ENCODE measurements at places on chromosomes 4 and X.
A peak's percentile ranks its signal among the peaks of the same experiment; 100 is the strongest.

GRCh38 chr4:103092245-103092644, 7.4 kb downstream of the BDH2 start:
- DNase-seq: no peak

DNA sequence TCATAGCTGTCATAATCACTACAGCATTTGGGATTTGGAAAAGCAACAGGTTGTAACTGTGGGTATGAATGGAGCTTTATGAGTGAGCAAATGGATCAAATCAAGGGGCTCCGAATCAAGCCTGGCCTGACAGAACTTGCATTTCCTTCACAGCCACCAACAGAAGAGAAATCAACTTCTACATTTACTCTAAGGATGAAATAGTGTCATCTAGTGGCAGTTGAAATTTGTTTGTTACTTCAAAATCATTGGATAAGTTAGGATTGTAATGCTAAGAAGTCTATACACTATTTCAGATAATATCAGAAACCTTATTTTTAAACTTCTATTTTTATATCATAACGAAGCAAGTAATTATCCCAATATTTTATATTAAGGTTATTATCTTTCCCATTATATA, 10.7 kb upstream of the WDR17 start:
- no peak for DNase-seq

DNA sequence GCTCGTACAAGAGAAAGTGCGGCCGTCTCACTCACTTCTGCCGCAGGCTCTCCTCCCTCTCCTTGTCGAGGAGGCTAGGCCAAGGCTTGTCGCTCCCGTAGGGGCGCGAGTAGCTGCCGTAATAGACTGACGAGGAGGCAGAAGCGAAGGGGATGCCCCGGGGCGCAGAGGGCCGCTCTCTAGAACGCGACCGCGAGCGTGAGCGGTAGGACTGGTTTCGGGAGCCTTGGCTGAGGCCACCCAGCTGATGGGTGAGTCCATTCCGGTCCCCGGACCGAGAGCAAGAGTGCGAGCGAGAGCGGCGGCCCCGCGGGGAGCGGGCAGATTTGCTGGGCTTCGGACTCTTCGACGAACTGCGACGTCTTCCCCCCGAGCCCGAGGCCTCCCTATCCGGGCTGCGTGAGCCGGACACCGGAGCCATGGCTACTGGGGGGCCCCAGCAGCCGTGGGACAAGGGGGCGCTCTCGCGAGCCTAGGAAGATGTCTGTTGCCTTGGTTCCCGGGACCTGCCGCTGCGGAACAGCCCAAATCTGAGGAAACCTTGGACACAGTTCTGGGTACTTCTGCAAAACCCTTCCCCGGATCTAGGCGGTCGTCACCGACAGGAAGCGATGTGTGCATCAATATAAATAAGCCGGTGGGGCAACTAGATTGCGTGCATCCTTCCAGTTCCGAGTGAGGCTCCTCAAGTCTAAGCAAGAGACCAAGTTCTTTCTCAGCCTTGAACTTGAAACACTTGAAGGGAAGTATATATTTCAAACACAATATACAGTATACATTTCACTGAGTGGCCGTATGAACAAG, at the start of gene NKAP:
Gene NKAP, minus strand, starts transcription at position 567 of the 804 bp plus-strand sequence. Its CDS starts 146 bp downstream, at position 421.
- peak; percentile 80 for DNase-seq

DNA sequence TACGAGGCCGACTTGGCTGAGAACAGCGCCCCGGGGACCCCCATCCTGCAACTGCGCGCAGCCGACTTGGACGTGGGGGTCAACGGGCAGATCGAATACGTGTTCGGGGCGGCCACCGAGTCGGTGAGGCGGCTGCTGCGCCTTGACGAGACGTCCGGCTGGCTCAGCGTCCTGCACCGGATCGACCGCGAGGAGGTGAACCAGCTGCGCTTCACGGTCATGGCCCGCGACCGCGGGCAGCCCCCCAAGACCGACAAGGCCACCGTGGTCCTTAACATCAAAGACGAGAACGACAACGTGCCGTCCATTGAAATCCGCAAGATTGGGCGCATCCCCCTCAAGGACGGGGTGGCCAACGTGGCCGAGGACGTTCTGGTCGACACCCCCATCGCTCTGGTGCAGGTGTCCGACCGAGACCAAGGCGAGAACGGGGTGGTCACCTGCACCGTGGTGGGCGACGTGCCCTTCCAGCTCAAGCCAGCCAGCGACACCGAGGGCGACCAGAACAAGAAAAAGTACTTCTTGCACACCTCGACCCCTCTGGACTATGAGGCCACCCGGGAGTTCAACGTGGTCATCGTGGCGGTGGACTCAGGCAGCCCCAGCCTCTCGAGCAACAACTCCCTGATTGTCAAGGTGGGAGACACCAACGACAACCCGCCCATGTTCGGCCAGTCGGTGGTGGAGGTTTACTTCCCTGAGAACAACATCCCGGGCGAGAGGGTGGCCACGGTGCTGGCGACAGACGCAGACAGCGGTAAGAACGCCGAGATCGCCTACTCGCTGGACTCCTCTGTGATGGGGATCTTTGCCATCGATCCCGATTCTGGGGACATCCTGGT, 2.4 kb downstream of the PCDH7 start:
- DNase-seq: no peak

- DNase-seq: no peak
These were observed 245.2 kb upstream of the SMIM31 start for GRCh38 chr4:164508771-164509170.

DNA sequence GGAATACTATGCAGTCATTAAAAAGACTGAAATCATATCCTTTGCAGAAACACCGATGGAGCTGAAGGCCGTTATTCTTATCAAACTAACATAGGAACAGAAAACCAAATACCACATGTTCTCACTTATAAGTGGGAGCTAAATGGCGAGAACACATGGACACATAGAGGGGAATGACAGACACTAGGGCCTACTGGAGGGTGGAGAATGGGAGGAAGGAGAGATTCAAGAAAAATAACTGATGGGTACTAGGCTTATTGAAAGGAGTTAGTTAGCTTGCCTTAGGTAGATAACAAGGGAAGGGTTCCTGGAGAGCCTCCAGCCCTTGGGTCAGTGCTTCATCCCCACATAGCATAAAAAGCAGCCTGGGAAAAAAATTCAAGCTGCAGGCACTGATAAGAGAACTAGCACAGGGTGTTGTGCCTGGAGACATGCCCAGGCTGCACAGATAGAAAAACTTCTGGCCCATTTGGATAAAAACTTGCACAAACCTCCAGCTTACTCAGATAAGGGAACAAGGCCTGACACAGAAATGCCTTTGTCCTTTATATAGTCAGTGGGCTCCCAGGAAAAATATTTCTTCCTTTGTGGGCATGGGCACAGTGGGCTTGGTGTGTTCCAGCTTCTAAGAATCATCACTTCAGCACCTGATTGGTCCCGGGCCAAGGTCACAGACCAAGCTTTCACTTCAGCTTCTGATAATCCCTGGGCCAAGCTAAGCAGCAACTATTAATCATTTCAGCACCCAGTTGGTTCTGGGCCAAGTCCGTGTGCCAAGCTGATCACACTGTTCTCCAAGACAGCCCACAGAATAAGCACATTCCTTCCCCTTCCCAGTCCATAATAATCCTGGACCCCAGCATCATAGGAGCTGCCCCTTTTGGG, 23.1 kb upstream of the PWWP3B start:
- DNase-seq: no peak

GRCh38 chr4:53479736-53480525, 102.5 kb downstream of the FIP1L1 start:
- DNase-seq: no peak

DNA sequence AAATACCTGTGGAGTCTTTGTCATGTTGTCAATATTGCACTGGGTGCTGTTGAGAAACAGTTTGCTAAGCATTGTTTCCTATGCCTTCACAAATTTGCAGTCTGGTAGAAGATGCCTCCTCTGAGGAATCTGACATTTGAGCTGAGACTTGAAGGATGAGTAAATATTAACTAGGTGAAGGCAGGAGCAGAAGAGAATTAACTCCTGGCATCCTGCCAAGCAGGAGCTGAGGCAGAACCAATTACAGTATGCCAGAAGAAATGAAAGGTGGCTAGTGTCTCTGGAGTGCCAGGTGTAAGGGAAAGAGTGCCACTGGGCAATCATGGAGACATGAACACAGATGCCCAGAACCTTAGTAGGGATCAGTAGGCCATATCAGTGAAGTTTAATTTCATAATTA, 1778.2 kb upstream of the PCDH10 start:
- no peak for DNase-seq

GRCh38 chr4:16443504-16444088, 217.3 kb upstream of the TAPT1 start:
- DNase-seq: peak; percentile 24

- no peak for DNase-seq
These were observed 6.6 kb downstream of the TMEM156 start for GRCh38 chr4:39025552-39026085.

DNA sequence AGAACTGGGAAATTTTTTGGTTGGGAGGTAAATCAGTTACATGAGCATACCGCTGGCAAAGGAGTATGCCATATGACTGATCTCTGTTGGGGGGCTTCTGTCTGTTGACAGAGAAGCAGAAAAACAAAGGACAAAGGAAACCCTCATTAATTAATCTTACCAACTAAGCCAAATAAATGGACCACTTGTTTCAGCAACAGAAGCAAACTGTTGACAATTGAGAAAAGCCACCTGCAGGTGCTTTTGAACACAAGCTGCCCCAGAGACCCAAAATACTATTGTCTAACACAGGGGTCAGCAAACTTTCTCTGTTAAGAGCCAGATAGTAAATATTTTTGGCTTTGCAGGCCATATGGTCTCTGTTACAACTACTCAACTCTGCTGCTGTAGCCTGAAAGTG, 7.0 kb upstream of the FRYL start:
- DNase-seq: no peak

DNA sequence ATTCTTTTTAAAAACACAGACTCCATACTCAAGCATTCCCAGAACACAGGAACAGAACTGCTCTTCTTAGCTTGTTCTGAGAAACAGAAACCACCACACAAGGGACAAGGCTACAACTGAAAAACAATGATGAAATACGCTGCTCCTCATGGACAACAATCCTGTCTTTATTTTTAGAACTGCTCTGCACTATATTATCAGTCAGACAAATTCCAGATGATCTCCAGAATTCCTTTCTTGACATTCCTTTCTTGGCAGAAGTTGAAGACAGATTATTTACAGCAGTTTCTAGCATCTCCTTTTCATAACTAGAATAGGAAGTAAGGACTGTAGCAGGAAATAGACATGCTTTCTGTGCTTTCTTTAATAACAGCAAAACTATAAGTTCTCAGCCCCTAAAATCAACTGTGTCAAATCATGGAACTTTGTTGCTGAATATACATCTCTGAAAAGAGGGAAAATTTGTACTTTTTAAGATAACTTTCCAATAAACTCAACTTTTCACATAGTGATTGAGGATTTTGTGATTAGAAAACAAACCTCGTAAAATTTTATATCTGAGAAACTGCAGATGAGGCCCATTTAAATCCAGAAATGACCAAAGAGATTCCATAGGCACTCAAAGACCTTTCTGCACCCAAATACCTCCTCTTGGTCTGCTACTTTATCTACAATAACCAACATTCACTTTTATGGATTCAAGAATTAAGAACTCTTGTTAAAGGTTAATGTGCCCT, 35.9 kb downstream of the ANTXR2 start:
- DNase-seq: no peak

- no peak for DNase-seq
These were observed 373.5 kb upstream of the TACR3 start for GRCh38 chr4:104093247-104093646.

DNA sequence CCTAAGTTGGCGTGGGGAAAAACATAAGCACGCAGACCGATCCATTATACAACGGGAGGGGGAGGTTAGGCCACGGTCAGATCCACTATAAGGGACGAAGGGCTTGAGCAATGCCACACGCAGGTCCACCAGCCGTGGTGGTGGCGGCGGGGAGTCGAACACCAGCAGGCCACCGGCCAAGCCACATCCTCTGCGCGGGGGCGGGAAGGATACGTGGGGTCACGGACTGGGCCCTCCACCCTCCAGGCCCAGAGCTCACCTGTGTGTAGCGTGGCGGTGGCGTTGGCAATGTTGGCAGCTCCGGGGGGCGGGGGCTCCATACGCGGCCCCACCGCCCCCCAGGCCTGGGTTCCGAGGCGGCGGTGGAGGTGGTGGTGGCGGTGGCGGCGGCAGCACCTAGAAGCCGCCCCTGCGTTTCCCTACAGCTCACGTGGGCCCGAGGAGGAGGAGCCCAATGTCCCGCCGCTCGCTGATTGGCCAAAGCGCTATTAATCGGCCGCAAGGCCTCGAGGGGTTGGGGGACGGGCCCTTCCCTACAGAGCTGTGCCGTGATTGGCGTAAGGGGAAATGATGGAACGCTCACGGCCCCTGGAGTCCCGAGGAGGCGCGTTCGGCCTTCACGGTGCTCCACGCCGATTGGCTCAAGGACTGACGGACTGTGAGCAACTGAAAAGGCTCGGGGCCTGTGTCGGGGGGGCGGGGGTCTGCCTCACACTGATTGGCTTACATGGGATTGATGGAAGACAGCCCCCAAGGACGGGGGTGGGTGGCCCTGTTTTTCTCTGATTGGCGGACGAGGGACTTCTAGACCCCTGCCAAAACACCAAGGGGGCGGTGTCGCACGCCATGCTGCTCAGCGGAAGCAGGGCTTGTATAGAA, at the start of gene ELK1:
Gene ELK1, minus strand, starts transcription at position 400 of the 879 bp plus-strand sequence. CDS start 9,122 bp downstream, outside the sequence.
- DNase-seq: peak; percentile 91
